ENCODE measurements at places on chromosomes 2 and 18. TPM values are rescaled to one million over a fixed set of nuclear protein-coding genes. Genes with fewer than 3 reads are reported as not detected.

INHA gene
- total RNA-seq: 0.26 TPM

UCN gene
- total RNA-seq: 1.2 TPM

ALPI gene
- total RNA-seq: not detected

COLEC11 gene
- 0.83 TPM for total RNA-seq

ABCG5 gene
- total RNA-seq: not detected

MYL1 gene
- not detected for total RNA-seq

Data from fibroblast of lung (primary cell).